Mesendoderm (in vitro differentiated cells): ENCODE measurements at places on chromosomes 3 and 15.

GRCh38 chr15:58002338-58003126 is 63.0 kb downstream of the ALDH1A2 start:
- DNase-seq = no peak

DNA sequence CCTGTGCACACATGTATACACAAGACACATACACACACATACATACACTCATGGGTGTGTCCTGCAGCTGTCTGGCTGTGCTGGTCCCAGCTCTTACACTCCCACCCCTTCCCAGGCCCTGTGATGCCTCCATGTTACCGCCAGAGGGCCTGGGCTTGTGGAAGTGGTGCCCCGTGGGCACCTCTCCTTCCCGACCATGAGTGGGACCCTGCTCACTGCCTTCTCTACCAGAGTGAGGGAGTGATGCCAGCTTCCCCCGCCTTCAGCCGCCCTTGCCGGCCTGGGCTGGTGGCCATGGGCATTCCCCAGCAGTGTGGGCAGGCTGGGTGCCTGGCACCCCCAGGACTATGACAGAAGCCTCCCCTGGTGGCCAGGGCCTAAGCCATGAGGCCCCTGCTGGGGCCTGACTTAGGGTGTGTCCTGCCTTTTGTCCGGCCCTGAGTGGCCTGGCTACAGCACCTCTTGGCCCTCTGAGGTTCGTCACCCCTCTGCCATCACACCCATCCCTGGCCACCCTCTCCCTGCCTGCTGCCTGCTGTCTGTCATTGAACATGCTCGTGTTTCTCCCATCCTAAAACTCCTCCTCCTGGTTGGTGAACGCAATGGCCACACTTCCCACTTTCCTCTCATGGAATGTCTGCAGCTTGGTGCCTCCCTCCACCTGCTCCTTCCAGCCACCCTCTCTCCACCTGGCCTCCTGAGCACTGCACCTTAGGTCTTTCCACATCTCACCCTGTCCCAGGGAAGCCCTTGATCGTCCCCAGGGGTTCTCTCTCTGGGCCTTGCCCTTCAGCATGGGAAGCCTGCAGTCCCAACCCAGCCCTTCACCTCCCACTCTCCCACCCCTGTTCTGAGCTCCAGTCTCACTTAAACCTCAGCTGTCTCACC is 14.6 kb downstream of the HDAC11 start:
- DNase-seq = peak; percentile 48

DNA sequence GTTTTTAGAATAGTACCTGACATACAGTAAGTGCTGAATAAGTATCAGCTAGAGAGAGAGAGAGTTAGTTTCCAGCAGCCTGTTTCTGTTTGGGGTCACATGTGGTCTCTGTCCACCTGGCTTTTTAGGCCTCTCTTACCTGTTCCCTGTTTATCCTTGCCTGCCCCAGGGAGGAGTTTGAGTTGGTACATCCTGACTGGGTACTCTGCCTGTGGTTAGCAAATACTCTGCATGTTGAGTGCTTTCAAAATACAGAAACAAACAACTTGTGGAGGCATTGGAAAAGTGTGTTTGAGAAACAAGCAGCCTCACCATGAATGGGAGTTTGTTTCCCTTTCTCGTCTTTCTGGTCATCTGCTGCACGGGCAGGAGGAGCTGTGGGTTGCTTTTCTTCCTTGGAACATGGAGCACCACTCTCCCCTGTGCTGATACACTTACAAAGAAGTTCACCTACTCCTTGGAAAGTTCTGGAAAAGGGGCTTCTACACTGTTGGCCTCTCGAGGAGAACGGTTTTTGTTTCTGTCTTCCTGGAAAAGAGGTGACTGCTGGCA is 166.1 kb downstream of the PGPEP1L start:
- no peak for DNase-seq

- peak; percentile 35 for DNase-seq
Measured at GRCh38 chr3:66010739-66011655, 27.7 kb downstream of the MAGI1 start.

DNA sequence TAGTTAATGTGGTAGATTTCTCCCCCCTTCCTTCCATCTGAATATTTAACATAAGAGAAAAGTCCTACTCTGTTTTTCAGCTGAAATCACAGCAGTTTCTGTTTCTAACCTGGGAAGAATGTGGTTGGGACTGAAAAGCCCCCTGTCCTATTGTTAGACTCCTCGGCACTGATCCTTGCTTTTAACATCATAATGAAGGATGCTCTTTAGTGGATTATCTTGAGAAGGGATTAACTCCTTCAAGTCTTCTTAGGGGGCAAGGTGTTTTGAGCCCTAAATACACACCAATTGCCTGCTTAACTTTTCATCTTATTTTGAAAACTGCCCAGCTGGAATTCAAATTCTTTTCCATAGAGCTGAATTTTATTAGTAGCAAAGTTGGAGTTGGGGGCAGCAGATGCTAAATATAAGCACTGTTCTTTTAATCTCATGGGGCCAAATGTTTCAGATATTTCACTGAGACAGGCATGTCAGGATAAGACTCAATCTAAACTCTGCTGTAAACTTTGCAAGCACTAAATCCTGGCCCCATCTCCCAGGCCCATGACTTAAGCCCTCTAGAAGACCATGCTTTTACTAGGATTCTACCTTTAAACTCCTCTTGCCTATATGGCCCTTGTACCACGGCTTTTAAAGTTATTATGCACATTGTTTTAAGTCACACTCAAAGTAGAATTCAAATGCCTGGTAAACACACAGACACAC is 243.2 kb upstream of the NR2F2 start:
- DNase-seq = peak; percentile 57
